Cerebellar cortex (tissue), 1 donor: ENCODE measurements at places on chromosomes 12 and 14.
A peak's percentile ranks its signal among the peaks of the same experiment; 100 is the strongest.

- no peak for DNase-seq
These were observed 192.4 kb downstream of the PELI2 start for GRCh38 chr14:56310643-56311042.

DNA sequence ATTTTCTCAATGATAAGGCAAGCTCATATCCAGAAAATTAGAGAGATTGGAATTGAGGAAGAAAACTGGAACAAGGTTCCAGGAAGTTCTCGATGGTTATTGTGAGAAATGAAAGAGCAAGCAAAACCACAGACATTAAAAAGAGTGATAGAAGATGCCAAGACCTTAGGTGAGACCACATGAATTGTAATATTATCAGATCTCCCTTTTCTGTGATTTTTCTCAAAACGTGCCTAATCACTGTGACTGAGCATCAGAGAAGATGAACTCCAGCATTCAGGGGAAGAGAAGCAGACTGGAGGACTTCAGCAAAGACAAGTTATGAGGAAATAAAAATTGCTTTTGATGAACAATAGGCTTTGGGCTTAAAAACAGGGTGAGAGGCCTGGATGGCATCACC, 278.8 kb downstream of the SOX5 start:
- no peak for DNase-seq

- DNase-seq: no peak
These were observed 12.7 kb downstream of the SCYL2 start for GRCh38 chr12:100279607-100280244.

- DNase-seq: no peak
These were observed 2.7 kb downstream of the ZNF410 start for GRCh38 chr14:73889376-73889775.

- no peak for DNase-seq
These were observed 105.1 kb upstream of the DCN start for GRCh38 chr12:91287753-91288152.

DNA sequence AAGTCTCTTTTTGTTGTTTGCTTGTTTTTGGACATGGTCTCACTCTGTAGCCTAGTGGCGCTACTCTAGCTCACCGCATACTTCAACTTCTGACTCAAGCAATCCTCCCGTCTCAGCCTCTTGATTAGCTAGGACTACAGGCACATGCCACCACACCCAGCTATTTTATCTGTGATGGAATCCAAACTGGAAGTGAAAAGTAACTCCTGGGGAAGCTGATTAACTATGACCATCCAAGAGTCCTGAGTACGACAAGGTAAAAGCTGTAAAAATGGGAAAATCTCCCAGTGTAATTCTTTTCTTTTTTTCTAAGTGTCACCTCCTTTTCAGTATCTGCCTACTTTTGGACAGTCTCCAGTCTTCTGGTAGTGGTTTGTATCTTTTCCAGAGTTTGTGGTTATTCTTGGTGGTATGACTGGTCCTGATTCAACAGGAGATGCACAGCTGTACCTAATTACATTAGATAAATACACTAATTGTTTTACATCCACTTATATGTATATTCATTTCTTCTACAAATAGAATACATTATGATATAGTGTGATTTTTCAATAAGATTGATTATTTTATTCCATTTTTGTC, 97.8 kb downstream of the SLC6A15 start:
- no peak for DNase-seq

- no peak for DNase-seq
These were observed 82.9 kb downstream of the PAPOLA start for GRCh38 chr14:96584907-96585671.

GRCh38 chr12:9244894-9245293, 36.7 kb upstream of the PZP start:
- DNase-seq: no peak

- no peak for DNase-seq
These were observed 376.6 kb upstream of the TBX3 start for GRCh38 chr12:115060477-115061168.

GRCh38 chr14:61104358-61104757, 123.3 kb downstream of the SLC38A6 start:
- DNase-seq: no peak

DNA sequence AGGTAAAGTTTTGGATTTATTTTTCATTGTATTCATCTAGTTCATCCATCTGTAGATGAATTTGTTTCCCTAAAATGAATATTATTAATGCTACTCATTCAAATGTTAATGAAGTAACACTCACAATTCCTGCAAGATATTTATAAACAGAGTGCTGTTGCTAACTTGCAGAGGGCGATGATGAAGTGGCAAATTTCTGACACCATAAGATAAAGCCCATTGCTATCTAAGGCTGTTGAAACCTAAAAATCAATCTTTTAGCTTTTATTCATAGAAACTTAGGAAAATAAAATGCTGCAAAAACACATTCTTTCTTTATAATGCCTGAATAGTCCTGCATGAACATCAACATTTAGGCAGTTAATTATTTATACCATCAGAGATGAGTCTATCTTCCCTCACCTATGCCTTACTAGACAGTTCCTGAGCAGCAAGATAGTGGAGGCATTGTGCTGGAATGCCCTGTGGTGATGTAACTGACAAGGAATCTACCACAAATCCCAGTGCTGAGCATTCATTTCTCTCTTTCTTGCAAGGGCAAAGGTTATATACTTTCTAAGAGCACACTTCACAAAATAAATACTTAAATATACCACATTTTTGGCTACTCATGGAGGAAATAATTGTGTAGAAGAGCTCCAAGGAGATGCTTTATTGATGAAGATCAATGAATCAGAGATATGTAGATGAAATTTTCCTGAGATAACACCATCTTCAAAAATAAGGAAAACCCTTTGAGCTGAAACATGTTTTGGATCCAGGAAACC, 57.6 kb downstream of the LMNTD1 start:
- DNase-seq: no peak

GRCh38 chr14:36339816-36340215, 19.4 kb upstream of the MBIP start:
- DNase-seq: no peak

DNA sequence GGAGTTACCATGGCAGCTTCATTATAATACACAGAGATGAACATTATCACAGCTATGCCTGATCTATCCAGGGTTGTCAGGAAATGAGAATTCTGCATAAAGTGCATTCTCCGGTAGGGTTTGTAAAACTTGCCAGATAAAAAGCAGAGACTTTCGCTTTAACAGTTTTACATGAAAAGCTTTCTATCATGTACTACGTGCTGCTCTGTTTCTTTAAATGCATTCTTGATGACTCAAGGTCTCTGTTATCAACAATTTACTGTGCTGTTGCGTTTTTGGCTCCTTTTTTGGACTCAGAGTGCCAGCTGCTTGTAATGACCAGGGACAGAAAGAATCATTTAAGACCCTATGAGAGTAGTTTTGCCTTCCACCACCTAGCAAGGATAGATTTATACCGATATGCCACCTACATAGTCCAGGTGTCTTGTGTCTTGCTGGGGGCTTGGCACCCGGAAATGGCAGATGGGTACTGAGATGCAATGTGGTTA, 371.2 kb downstream of the BTG1 start:
- peak; percentile 72 for DNase-seq
